Right lung (tissue), 10 donors: ENCODE measurements at places on chromosomes 5 and 9. TPM values are rescaled to one million over a fixed set of nuclear protein-coding genes. Genes with fewer than 3 reads are reported as not detected.
A peak's percentile ranks its signal among the peaks of the same experiment; 100 is the strongest.

DNA sequence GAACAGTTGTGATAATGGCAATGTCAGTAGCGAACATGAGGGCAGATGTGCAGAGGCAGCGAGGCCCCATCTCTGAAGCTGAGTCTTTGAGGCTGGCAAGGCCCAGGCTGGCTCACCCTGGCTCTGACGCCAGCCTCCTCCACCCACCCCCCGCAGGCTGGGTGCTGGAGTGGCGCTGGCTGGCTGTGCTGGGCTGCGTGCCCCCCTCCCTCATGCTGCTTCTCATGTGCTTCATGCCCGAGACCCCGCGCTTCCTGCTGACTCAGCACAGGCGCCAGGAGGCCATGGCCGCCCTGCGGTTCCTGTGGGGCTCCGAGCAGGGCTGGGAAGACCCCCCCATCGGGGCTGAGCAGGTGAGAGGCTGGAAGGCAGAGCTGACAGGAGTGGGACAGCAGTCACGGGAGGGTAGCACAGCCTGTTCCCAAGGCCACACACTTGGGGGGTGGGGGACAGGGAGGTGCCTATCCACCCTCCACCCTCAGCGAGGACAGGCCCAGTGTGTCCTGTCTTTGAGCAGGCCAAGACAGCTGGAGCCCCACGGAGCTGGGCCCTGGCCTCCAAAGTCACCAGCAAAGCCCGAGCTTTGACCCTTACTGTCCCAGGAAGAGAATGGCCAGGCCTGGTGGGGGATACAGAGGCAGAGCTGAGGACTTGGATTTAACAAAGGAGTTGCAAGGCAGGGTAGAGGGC lies 5.6 kb downstream of the SLC2A8 start:
- no peak for DNase-seq

- DNase-seq, result no peak
These were observed 14.6 kb downstream of the TTLL11 start for GRCh38 chr9:122078557-122078956.

DNA sequence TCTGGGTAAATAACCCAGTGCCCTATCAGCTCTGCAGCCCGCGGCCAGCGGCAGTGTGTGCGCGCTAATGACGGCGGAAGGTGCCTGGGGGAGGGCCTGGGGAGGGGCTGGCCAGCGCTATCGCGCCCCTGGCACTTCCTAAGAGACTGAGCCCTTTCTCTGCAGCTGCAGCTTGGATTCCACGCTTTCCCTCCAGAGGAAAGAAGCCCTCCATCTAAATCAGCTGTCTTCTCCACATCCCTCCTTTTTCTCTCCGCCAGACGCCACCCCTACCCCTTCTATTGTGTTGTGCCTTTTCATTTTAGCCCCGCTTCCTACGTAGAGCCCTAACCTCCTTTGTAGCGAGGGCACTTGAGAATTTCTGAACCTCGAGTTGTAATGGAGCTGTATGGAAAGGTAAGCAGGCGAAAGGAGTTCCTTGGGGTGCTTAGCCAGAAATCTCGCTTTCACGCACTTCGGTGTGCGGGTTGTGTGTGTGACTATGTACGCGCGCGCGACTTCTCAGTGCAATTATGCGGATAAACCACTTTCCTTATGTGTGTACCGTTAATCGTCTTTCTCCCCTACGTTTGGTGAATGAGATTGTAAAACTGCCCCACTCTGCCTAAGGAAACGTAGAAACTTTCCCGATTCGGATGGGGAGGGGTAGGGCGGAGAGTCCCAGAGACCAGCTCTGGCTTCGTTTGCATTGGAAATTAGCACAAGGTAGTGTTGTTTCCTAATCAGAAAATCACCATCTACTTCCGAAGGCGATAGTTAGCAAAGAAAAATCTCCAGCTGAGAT lies 664 bp upstream of the RAB3C start:
- no peak for DNase-seq

- no peak for DNase-seq
These were observed 36.5 kb downstream of the KIF2A start for GRCh38 chr5:62342476-62342837.

- DNase-seq, result no peak
These were observed 19.4 kb downstream of the YIPF5 start for GRCh38 chr5:144151026-144151425.

DNA sequence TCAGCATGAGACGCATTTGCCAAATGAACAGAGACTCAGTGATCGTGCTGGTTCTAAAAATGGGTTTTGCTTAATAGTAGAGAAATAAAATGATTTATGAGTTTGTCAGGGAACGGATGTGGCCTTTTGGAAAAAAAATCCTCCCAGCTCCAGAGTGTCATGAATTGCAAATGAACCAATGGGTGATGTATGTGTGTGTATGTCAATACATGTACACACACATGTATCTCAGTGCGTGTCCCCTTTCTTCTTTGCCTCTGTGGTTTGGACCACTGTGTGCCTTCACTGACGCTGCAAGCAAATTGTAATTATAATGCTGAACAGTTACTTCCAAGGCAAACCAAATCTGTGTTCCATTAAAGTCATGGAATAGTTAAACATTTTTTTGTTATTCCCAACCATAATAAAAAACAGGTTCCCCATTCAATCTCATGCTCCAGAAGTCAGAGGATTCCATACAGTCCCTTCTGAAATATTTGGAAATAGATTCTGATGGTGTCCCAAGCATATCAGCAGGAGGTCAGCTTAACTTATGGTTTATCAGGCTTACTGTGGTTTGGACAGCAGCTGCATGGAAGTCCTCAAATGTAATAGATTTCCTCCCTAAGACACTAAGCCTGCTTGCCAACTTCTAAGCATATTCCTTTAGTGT lies 630.5 kb downstream of the ACTL7B start:
- DNase-seq, result no peak

- DNase-seq, result no peak
These were observed 152.0 kb downstream of the GPBP1 start for GRCh38 chr5:57325678-57326397.

DNA sequence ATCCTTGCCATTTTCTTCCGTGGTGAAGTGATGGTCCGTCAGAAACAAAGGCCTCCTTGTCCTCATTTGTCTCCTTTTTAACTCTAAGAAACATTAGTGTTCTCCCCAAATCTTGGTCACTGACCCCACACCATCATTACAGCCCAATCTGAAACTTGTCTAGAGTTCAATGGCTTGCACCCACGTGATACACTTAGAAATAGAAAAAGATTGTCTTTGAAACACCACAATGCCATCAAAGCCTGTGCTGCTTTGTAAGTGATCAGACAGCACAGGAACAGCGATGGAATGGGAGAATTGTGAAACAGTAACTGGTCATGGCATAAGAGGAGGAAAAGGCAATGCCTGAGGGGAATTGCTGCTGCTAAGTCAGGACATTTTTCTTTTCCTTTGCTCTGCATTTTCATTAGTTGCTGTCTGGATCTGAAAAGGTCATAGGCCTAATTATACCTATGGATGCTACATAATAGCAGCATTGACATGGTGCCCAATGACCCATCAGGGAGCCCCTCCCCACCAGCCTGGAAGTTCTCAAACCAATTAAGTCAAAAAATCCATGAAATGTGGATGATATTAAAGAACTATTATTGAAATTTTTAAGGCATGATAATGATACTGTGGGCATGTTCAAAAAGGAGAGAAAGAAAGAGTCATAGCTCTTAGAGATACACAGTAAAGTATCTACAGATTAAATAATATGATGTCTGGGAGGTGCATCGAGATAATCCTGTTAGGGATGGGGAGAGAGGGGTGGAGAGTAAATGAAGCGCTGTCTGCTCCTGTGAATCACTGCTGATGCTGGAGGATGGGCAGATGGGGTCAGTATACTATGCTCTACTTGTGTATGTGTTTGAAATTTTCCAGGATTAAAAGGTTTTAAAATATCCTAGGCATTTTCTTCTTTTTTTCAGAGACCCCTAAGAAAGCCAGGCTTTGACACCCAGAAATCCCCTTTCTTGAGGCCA lies 83.6 kb downstream of the ENC1 start:
- DNase-seq, result no peak

DNA sequence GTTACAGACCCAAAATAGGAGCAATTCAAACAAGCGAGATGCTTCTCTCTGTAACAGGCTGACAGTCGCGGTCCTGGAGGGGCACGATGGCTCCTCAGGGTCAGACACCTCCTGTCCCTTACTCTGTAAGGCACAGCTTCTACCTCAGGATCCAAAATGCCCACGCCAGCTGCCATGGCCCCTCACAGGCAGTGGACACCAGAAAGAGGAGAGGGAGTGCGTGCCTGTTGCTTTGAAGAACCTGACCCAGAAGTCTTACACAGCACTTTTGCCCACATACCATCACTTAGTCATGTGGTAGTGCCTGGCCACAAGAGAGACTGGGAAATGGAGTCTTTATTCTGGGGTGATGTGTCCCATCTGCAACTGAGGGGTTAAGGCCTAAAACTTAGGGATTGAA lies 11.6 kb upstream of the ABL1 start:
- no peak for DNase-seq

DNA sequence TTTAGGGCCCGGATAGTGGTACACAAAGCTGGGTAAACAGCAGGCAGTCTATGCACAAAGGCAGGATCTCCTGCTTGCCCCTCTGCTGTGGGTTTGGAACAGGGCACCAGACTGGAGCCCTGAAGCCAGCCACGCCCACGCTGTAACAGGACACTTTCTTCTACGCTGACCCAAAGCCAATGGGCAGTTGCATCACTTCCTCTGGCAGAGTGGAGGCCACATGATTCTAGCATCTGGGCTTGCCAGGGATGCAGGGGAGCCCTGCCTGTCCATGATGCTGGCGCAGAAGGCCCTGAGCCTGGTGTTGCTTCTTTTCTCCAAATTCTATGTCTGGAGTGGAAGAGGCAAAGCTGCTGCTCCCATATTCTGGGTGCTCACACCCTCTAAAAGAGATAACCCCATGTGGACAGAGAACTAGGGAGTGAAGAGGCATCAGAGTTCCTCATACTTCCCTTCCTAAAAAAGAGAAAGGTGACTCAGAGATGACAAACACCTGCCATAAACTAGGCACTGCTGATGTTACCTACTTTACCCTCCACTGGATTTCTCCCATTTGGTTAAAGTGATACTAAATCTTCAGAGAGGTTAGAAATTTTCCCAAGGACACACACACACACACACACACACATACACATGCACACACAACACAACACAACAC lies 260.3 kb upstream of the KLF4 start:
- peak; percentile 84 for DNase-seq

DNA sequence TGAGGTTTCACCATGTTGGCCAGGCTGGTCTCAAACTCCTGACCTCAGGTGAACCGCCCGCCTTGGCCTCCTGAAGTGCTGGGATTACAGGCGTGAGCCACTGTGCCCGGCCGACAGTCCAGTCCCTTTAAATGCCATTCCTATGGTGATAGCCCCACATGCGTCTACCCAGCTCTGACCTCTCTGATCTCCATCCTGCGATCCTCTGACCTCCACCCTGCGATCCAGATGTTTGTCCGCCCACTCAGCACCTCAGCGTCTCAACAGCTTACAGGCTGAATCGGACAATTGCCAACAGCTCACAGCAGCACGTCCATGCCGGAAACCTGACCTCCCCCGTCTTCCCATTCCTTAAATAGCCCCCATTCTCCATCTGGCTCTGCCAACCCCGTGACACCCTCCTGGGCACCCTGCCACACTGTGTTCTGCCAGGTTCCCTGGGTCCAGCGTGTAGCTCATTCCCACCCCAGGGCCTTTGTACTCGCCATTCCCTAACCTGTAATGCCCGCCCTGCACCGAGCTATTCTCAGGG lies 44.0 kb upstream of the RNU6ATAC start:
- DNase-seq, result no peak

The TNC gene
- 131 TPM for polyA plus RNA-seq

The SPINK4 gene
- polyA plus RNA-seq, result not detected

The PCDHB15 gene
- polyA plus RNA-seq, result 9.4 TPM

The CRHBP gene
- 0.81 TPM for polyA plus RNA-seq

The PCDHB7 gene
- 4.3 TPM for polyA plus RNA-seq
